Transverse colon (tissue), 4 donors: ENCODE measurements at places on chromosomes 6 and 20. TPM values are rescaled to one million over a fixed set of nuclear protein-coding genes. Genes with fewer than 3 reads are reported as not detected.

DNA sequence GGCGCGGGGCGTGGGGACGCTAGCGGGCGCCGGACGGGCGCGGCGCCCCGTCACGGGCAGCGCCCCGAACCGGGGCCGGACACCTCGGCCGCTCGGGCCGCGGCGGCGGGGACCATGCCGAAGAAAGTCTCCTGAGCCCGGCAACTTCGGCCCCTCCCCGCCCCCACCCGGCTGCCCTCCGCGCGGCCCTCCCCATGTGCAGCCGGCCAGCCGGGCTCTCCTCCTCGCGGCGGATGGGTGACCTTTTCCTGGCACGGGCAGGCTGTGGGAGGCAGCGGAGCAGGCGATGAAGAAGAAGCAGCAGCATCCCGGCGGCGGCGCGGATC lies 278 bp downstream of the UST start:
- peaks cover 19% of the 10 kb centered on the region for H3K4me1 ChIP-seq
- DNase-seq = peak; percentile 36
- peak overlapping the region; percentile 95 for H3K4me3 ChIP-seq
- H3K36me3 ChIP-seq = no peaks in the 10 kb centered on the region
- peak overlapping the region; percentile 81 for H3K27ac ChIP-seq
- H3K27me3 ChIP-seq = peaks cover 40% of the 10 kb centered on the region

DNA sequence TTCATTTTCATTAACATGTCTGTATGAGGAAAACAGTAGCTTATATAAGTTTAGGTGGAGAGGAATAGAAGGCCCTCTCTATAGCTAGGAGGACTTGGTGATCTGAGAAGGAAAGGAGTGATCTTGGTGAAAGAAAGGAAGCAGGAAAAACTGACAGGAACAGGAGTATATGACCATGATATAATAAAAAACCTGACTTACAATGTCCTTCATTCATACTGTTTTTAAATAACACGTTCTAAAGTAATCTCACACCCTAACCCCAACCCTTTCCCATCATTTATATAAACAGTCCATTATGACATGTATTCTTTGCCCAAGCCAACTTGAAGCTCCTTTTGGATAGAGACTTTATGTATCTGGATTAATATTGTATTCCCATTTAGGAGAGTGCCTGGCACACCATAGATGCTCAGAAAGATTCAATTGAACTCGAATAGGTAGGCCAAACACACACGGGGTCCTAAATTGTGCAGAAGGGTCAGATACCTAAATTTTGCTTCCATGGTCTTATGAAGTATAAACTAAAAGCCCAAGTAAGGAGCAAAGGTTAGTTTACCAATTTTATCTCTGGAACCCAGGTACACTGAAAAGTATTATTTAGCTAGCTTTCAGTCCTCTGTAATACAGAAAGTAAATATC lies 75.9 kb downstream of the OR2B2 start:
- H3K27me3 ChIP-seq = no peaks in the 10 kb centered on the region
- H3K36me3 ChIP-seq = no peaks in the 10 kb centered on the region
- peak overlapping the region; percentile 23 for H3K4me3 ChIP-seq
- DNase-seq = no peak
- no peaks in the 10 kb centered on the region for H3K4me1 ChIP-seq

DNA sequence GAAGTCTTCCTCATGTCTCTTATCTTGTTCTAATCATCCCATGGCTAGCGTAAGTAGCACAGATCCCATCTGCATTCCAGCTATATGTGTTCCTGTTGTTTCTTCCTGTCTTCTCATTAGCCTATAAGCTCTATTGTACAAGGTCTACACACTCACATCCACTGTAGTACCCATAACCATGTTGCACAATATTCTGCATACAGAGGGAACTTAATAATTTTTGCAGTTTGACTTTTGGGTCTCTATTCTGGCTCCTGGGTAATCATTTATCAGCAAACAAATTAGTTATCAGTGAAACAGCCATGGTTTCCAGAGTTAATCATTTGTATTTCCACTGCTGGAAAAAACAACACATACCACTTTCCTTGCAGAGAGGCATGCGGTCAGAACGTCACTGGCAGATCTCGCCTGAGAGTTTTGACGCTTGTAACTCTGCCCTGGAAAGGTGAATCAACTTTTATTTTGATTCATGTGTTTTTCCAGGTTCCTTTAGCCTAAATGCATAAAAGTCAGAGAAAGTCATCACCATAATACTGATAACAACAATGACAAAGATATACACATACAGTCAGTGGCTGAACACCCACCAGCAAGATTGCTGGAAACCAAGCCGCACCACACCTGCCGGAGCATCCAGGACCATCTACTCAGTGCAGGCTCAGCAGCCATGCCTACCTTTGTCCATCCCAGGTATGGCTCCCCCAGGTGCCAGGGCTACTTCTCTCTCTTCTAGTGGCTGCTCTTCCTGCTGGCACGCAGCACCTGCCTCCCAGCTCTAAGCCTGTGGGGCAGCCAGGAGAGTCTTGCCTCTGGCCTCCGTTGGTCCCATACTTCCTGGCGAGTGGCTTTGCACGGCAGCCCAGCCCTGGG lies 158.2 kb downstream of the QRSL1 start:
- no peak for DNase-seq
- H3K4me1 ChIP-seq = no peaks in the 10 kb centered on the region
- no peak overlapping the region for H3K27ac ChIP-seq
- no peaks in the 10 kb centered on the region for H3K27me3 ChIP-seq

- no peak overlapping the region for H3K4me3 ChIP-seq
- H3K27ac ChIP-seq = no peak overlapping the region
- no peaks in the 10 kb centered on the region for H3K27me3 ChIP-seq
Observed at GRCh38 chr6:24600903-24601302, 45.1 kb downstream of the KIAA0319 start.

GRCh38 chr6:118908441-118908840 lies 14.5 kb downstream of the ASF1A start:
- H3K36me3 ChIP-seq = peaks cover 40% of the 10 kb centered on the region
- no peaks in the 10 kb centered on the region for H3K27me3 ChIP-seq
- H3K27ac ChIP-seq = no peak overlapping the region

- H3K27me3 ChIP-seq = no peaks in the 10 kb centered on the region
- no peaks in the 10 kb centered on the region for H3K36me3 ChIP-seq
- DNase-seq = no peak
- no peak overlapping the region for H3K27ac ChIP-seq
Observed at GRCh38 chr6:72406517-72406916, 215.3 kb upstream of the KCNQ5 start.

- H3K4me1 ChIP-seq = no peaks in the 10 kb centered on the region
- no peaks in the 10 kb centered on the region for H3K27me3 ChIP-seq
- DNase-seq = no peak
- no peak within 1 kb of the TSS for H3K4me3 ChIP-seq
- H3K27ac ChIP-seq = no peak within 1 kb of the TSS
Observed at GRCh38 chr20:46550461-46550860, at the start of gene OCSTAMP. Gene OCSTAMP, minus strand, starts transcription at chr20:46550654. Its CDS starts 94 bp downstream, at chr20:46550560.

GRCh38 chr6:11185204-11185842 lies 47.1 kb downstream of the NEDD9 start:
- peaks cover 38% of the 10 kb centered on the region for H3K36me3 ChIP-seq
- no peak overlapping the region for H3K4me3 ChIP-seq
- DNase-seq = no peak
- H3K4me1 ChIP-seq = peaks cover 9% of the 10 kb centered on the region

GRCh38 chr6:166419286-166419685 lies 36.5 kb upstream of the MPC1 start:
- no peak overlapping the region for H3K4me3 ChIP-seq
- no peaks in the 10 kb centered on the region for H3K36me3 ChIP-seq
- peak; percentile 67 for DNase-seq
- no peaks in the 10 kb centered on the region for H3K4me1 ChIP-seq

- DNase-seq = no peak
- H3K4me1 ChIP-seq = peaks cover 10% of the 10 kb centered on the region
- peaks cover 42% of the 10 kb centered on the region for H3K27me3 ChIP-seq
- no peak overlapping the region for H3K27ac ChIP-seq
Observed at GRCh38 chr6:397604-398003, 6.1 kb downstream of the IRF4 start.

- H3K27me3 ChIP-seq = no peaks in the 10 kb centered on the region
- no peaks in the 10 kb centered on the region for H3K4me1 ChIP-seq
- no peak overlapping the region for H3K27ac ChIP-seq
- no peak overlapping the region for H3K4me3 ChIP-seq
- no peaks in the 10 kb centered on the region for H3K36me3 ChIP-seq
Observed at GRCh38 chr20:7765221-7765620, 175.0 kb downstream of the HAO1 start.

- no peak overlapping the region for H3K4me3 ChIP-seq
- H3K27me3 ChIP-seq = no peaks in the 10 kb centered on the region
- no peak overlapping the region for H3K27ac ChIP-seq
- no peaks in the 10 kb centered on the region for H3K4me1 ChIP-seq
- H3K36me3 ChIP-seq = no peaks in the 10 kb centered on the region
Observed at GRCh38 chr6:170232186-170233002, 58.5 kb downstream of the DLL1 start.

- H3K27me3 ChIP-seq = no peaks in the 10 kb centered on the region
- no peaks in the 10 kb centered on the region for H3K36me3 ChIP-seq
- no peak overlapping the region for H3K27ac ChIP-seq
- no peaks in the 10 kb centered on the region for H3K4me1 ChIP-seq
- no peak overlapping the region for H3K4me3 ChIP-seq
Observed at GRCh38 chr20:42678895-42679294, 510.8 kb downstream of the PTPRT start.

DNA sequence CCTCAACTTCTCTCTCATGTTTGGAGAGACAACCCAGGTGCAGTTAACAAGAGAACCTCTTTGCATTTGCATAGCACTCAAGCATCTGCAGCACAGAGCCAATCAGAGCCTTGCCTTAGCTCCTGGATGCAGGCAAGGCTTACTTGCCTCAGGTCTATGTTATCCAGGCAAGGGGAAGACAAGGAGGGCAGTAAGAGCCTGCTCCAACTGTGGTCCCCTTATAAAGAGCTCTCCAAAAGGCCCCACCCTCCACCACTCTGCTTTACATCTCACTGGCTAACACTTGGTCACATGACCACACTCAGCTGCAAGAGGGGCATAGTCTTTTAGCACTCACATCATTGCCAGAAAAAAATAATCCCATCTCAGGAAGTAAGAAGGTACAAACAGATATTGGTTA lies 540.0 kb downstream of the PTPRT start:
- H3K4me1 ChIP-seq = no peaks in the 10 kb centered on the region
- no peaks in the 10 kb centered on the region for H3K36me3 ChIP-seq
- no peaks in the 10 kb centered on the region for H3K27me3 ChIP-seq
- H3K4me3 ChIP-seq = no peak overlapping the region
- H3K27ac ChIP-seq = no peak overlapping the region

DNA sequence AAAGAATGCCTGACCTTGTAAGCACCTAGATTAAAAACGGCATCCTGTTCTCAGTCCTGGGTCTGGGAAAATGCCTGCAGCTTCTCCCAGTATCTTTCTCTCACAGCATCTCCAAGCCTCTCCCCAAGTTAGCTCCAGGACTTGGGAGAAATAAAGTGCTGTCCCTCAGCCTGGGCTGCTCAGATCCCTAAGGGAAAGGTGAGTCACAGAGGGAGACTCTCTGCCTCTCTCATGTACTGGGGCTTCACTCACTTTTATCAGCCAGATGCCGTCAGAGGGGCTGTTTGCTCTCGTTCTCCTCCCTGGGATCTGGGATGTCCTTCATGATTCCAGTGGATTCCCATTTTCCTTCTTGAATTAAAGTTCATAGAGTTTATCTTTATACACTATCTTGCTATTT lies 293.6 kb downstream of the COL12A1 start:
- no peaks in the 10 kb centered on the region for H3K27me3 ChIP-seq
- no peak for DNase-seq
- H3K27ac ChIP-seq = no peak overlapping the region
- H3K4me3 ChIP-seq = no peak overlapping the region
- H3K36me3 ChIP-seq = no peaks in the 10 kb centered on the region

The SRSF12 gene
- not detected for total RNA-seq

The RAET1L gene
- total RNA-seq = not detected

The BNIP5 gene
- 23.6 TPM for total RNA-seq

The BPI gene
- not detected for total RNA-seq
